Activated CD4-positive, alpha-beta T cell treated with anti-CD3 and anti-CD28 coated beads, Interleukin-2, amount 10 ng/mL, durations not matched to agents 7 days and 5 days (primary cell): ENCODE measurements at places on chromosomes 3 and 15.

GRCh38 chr15:62849316-62850106 is 193.0 kb upstream of the TPM1 start:
- DNase-seq, result no peak

- DNase-seq, result peak; percentile 42
These were observed 1.1 kb downstream of the HEG1 start for GRCh38 chr3:125054449-125055329.

GRCh38 chr3:49775538-49775937 is 10.8 kb downstream of the IP6K1 start:
- DNase-seq, result no peak

DNA sequence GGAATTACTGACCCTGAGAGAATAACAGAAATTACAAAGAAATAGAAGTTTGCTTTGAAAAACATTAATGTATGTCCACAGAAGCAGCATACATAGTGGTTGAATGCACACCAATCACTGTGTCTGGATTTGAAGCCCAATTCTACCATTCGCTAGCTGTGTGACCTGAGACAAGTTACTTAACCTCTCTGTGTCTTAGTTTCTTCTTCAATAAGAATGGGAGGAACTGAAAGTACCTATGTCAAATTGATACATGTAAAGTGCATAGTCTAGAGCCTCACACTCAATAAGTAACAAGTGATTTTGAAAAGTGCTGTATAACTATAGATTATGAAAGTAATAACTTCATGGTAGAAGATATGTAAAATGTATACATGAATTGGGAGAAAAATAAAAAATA is 457.8 kb downstream of the FOXP1 start:
- no peak for DNase-seq

- no peak for DNase-seq
These were observed 46.8 kb downstream of the MGLL start for GRCh38 chr3:127775398-127776109.

- no peak for DNase-seq
These were observed 450.4 kb downstream of the UNC13C start for GRCh38 chr15:54428596-54428995.

GRCh38 chr3:161941891-161942290 is 445.3 kb downstream of the OTOL1 start:
- no peak for DNase-seq

DNA sequence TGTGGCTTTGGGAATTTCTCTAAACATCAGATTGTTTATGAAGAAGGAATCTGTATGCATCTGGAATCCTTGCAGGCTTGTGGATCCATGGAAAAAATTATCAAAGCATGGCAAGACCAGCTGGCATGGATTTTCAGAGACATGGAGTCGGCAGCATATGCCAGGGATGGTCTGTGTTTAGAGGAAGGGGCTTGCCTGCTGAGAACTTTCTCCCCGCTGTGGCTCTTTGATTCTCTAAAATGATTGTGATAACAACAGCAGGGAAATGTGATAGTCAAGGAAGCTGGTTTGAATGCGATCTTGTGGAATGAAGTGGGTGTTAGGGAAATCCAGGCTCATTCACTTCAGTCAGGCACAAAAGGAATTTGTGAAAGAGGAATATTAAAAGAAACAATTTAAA is 245.7 kb upstream of the THRB start:
- DNase-seq, result no peak
